ENCODE measurements at places on chromosomes 4 and X.

- DNase-seq, result no peak
These were observed 329.2 kb downstream of the DTHD1 start for GRCh38 chr4:36610628-36611027.

GRCh38 chr4:68368691-68369131, 18.8 kb upstream of the YTHDC1 start:
- peak; percentile 91 for DNase-seq

DNA sequence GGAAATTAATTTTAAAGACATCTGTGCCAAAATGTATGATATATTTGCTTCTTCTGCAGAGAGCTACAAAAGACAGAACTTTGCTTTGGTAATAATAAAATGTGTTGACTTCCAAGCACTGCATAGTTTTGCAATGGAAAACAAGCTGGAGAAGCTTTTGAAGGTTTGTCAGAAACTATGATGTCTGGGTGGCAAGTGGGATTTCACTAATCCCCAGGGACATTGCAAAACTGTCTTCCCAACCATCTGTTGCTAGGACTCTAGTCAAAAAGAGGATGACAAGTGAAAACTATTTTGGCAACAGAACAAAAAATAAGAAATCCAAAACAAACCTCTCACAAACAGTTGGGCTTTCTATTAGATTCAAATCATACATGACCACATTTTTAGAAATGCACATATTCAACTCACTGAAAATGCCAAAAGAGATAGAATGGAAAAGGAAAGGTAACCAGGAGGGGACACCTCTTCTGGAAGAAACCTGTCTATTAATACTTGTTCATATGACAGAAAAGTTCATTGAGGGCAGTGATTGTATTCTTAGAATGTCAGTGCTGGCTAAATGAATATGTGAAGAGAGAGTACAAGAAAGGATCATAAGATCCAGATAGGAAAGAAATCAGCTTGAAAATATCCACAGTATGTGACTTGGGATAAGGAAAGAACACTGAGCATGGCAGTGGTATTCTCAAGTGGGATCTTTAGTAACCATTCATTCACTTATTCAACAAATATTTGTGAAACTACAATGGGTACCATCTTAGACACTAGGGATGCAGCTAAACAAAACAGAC, 228.0 kb downstream of the RASL11B start:
- peak; percentile 24 for DNase-seq

- DNase-seq, result no peak
These were observed 2.7 kb downstream of the FAM120C start for GRCh38 chrX:54180403-54180802.

GRCh38 chr4:38957893-38958292, 74.3 kb downstream of the TMEM156 start:
- no peak for DNase-seq

- DNase-seq, result no peak
These were observed 17.0 kb downstream of the SLC9B1 start for GRCh38 chr4:103002551-103002950.

GRCh38 chr4:1169691-1170096, 2.7 kb downstream of the SPON2 start:
- no peak for DNase-seq

DNA sequence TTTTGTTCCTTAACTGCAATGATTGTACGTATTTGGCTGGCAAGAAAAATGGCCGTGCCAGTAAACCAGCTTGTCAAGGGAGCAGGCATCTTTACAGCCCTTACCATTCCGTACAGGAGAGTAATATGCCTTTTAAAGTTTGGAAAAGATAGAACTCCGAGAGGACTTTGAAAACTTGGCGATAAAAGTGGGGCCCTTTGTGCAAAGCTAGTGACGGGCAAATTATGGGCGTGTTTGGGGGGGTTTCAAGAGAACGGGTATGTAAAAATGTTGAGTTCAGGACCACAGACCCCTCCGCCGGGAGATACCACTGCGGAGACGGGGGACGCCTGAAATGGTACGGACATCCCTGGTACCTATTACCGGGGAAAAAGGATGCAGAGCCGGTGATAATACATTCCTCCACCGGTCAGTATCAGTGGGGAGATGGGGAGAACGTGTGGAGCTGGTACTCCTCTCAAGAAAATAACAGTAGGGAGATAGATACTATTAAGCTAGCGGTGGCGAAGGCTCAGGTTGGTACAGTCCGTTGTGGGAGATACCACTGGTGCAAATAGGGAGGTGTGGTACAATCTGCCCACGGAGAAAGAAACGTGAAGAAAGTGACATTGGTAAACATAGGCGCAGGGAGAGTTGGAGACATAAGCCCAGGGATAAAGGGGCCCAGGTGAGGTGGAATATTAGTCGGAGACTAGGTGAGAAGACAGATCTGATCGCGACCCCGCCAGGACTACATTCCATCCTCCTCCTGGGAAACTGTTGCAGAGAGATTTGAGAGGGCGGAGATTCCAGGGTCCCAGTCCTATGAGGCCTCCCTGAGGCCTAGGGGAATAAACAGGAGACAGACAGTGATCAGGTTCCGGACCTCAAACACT, 14.5 kb downstream of the SPACA5 start:
- DNase-seq, result peak; percentile 61

- no peak for DNase-seq
These were observed 96.2 kb upstream of the KLHL13 start for GRCh38 chrX:118212817-118213183.

DNA sequence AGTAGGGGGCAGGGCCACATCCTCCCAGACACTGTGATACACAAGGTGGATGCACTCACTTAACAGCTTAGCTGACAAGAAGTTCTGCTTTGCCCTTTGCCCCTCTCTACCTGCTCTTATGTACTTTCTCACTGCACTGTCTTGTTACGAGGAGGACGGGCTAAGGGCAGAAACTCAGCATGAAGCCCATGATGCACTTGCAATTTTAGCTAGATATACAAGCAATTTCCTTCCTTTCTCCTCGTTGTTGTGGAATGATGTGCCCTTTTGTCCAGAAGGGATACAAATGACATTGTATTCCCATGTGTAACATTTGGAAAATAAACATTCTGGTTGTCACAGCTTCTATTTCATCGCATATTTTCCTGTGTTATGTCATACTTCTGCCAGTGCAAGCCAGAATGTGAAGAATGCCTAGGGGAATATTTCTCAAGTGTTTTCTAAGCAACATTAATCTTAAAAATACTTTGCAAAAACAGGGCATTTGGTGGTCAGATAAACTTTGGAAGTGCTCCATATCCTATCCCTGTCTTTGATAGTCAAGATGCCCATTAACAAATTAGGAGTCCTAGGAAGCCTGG, 47.2 kb downstream of the MAOA start:
- no peak for DNase-seq

GRCh38 chr4:42628740-42629139, 28.2 kb downstream of the ATP8A1 start:
- DNase-seq, result no peak

- no peak for DNase-seq
These were observed 22.5 kb downstream of the HNRNPH2 start for GRCh38 chrX:101430457-101431078.

- no peak for DNase-seq
These were observed 148.8 kb downstream of the INPP4B start for GRCh38 chr4:142697320-142697719.

DNA sequence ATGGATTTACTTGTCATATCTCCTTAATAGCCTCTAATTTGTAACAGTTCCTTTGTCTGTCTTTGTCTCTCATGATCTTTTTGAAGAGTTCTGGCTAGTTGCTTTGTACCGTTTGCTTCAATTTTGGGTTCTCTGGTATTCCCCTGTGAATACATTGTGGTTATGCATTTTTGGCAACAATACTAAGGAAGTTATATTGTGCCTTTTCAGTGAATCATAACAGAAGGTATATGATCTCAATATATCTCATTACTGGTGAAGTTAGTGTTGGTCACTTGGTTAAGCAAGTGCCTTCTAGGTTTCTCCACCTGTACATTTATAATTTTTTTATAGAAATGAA, 48.6 kb downstream of the DCLK2 start:
- no peak for DNase-seq
